Neuronal stem cell (in vitro differentiated cells): ENCODE measurements at places on chromosomes 1 and 21.
A peak's percentile ranks its signal among the peaks of the same experiment; 100 is the strongest.

GRCh38 chr1:203598752-203599151 is 27.9 kb upstream of the ATP2B4 start:
- no peak for DNase-seq

- peak; percentile 73 for DNase-seq
These were observed 70.0 kb downstream of the LUZP1 start for GRCh38 chr1:23098463-23099170.

GRCh38 chr1:22978299-22978698 is 5.6 kb upstream of the LACTBL1 start:
- no peak for DNase-seq

DNA sequence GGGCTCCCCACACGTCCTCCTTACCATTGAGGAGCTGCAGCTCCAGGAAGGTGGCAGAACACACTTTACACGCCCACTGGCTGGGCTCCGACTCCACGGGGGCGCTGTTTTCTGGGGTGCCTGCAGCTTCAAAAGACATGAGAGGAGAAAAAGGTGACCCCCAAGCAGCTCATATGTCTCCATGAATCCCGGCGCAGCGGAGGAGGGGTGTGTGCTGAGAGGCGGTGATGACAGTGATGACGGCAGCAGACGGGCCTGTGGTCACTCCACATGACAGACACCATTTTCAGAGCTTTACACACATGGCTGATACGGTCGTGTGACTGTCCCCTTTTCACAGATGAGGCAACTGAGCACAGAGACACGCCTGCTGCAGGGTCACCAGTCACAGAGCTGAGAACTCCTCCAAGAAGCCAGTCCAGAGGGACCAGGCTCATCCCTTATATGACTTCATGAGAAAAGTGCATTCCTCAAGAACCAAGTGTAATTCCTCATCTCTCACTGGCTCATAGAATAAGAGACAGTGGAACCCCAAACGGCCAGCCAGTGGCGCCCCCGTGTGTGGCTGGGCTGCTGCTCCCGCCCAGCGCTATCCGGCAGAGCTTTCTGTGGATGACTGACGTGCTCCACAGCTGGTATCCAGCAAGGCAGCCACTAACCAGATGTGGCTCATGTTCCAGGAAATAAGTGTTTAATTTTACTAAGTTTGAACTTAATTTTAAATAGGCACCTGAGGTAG is 31.9 kb downstream of the PRDM15 start:
- no peak for DNase-seq

- DNase-seq = no peak
These were observed 19.1 kb upstream of the SPAG17 start for GRCh38 chr1:118204105-118204504.

DNA sequence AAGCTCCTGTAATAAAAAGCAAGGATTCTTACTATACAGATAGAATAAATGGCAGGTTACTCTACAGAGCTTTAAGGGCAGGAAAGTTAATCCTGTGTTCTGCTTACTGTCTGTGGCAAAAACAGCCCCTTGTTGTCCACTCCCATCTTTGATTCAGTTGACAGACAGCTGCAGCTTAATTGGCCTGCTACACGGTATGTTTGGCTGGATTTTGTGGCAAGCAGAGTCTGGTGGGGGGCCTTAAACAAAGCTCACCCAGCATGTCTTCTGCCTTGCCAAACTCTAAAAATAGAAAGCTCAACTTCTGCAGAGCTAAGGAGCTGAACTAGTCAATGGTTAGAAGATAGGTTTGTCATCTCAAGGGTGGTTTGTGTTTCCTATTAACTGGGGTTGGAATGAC is 407.2 kb downstream of the HLX start:
- no peak for DNase-seq

GRCh38 chr1:26472901-26473845 is 933 bp downstream of the HMGN2 start:
- DNase-seq = peak; percentile 94

GRCh38 chr1:81617308-81617967 is 183.3 kb upstream of the ADGRL2 start:
- no peak for DNase-seq

DNA sequence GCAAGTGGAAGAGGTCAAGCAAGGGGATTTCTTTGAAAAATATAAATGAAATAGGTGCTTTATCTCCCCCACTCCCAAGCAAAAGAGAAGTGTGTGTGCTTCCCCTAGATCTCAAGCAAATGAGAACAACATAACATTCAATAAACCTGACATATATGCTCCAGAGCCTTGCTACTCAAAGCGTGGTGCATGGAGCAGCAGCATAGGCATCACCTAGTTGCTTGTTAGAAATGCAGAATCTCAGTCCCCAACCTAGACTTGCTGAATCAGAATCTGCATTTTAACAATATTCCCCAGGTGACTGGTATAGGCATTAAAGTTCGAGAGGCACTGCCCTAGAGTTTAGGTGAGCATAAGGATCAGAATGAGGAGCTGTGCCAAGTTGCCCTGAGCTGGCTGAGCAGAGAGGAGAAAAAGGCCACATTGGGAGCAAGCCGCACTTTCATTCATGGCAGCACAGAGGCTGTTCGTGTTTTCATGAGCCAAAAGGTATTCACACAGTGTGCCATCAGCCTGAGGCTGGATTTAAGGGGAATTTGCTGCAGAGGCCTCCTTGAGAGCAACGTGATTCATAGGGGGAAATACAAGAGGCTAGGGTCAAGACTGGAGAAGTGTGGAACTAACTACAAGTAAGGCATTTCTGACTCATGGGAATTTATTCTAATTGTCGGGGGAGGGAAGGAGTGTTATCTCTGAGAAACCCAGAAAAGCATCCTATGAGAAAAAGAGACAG is 14.3 kb upstream of the LPAR3 start:
- no peak for DNase-seq

GRCh38 chr1:242086706-242087105 is 87.8 kb upstream of the MAP1LC3C start:
- DNase-seq = no peak

- DNase-seq = peak; percentile 76
These were observed 2.5 kb upstream of the SAMD11 start for GRCh38 chr1:921011-921837.

- no peak for DNase-seq
These were observed 368.7 kb upstream of the RUNX1 start for GRCh38 chr21:35417762-35418161.

DNA sequence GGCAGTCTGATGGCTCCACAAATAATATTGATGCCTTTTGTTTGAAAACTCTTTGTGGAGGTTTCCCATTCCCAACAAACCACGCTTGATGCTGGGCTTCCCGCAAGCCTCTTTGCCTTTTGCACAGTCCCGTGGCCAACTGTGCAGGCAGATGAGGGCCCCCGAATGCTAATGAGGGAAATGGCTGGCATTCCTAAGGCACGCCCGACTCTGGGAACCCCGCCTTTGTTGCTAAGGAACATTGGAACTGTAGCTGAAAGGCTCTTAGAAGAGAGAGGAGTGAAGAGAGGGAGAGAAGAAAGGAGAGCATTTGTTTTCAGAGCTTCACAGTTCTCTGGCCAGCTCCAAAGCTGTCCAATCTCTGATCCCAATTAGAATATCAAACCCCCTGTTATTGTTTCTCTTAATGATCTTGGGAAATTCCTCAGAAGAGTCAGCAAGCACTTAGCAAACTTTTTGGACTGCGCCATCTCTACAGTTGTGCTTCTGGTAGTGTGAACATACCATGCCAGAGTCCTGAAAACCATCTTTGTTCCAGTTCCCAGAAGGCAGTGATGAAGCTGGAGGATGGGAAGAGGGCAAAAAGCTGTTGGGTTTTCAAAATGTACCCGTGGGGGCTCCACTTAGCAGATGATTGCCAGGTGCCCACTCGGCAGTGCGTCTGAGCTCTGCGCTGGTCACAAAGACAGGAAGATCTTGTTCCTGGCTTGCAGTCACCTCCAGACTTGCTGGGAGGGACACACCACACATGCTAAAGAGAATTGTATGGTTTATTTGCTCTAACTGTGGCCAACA is 60.1 kb upstream of the CYP2J2 start:
- no peak for DNase-seq

- no peak for DNase-seq
These were observed 264.1 kb downstream of the SRGAP2C start for GRCh38 chr1:121448851-121449250.

DNA sequence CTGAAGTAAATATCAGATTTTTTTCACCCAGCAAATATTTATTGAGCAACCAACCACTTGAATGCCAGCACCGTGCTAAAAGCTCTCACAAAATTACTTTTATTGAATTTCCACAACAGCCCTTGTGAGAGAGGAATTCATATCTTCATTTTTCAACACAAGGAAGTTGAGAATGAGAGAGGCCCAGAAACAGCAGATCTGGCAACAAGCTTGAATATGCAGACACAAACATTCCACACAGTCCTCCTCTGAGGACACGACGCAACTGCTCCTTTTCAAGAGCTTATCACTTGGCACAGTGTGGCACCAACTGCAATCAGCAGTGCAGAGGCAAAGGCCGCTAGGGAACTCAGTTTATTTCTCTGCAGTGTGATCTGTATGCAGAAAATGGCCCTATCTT is 32.2 kb upstream of the IFNAR2 start:
- no peak for DNase-seq

GRCh38 chr1:30043731-30044408 is 679.5 kb downstream of the MATN1 start:
- no peak for DNase-seq

DNA sequence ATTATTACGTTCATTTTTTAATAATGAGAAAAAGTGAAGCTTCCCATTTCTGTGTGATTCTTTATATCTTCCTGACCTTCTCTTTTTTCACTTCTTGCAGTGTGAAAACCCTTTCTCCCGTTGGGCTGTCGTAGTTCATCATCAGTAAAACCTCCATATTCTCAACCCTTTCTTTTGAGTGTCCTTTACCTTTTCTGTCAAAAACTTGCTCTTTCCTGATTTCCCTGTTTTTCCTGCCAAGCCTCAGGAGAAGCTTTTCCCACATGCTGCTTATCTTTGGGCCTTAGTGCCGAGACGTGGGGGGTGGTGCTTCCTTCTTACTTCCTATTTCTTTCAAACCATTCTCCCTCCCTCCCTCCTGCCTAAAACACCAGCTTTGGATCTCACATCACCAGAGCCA is 46.1 kb downstream of the UCK2 start:
- DNase-seq = no peak

DNA sequence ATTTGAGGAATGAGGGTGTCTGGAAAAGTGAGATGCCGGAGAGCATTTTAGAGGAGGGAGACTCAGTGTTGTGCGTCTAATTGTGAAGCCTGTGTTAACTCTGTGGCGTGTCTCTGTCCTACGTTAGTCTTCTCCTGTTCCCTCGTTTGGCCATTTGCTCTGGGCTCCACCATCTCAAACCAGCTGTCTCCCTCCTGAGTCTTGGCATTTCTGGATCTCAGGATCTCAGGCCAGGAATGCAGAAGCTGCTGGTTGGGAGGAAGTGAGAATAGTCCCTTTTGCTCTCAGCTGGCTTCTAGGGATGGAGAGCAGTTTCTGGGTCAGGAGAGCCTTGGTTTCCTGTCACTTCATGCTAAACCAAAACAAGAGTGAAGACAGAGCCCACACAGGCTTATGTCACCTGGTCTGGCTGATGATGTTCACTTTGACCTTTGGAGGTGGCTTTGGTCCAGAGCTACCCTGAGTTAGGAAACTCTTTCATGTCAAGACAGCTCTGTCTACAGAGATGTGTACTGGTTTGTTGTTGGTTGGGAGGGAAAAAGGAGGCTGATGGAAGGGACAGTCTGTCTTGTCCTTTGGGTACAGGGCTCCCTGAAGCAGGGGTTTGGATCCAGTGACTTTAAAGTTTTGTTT is 859 bp downstream of the NFASC start:
- no peak for DNase-seq

GRCh38 chr1:2135441-2135841 is 59.1 kb downstream of the FAAP20 start:
- peak; percentile 35 for DNase-seq

GRCh38 chr1:68470388-68470970 is 20.7 kb upstream of the RPE65 start:
- DNase-seq = no peak

DNA sequence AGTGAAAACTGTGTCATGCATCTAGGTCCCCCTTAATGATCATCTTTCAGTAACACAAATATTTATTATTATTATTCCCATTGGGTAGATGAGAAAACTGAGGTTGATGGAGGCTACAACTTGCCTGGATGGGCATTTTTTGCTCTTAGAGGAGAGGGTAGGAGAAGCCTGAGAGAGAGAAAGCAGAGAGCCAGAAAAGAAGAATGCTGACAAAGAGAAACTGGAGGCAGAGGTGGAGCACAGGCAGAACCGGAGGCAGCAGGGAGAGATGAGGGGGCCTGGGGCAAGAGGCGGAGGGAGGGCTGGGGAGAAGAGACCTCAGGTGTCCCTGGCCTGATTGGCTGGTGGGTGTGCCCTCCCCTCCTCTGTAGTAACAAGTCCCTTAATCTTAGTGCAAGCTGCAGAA is 4.1 kb downstream of the BLACAT1 start:
- no peak for DNase-seq

GRCh38 chr1:41488040-41488951 is 3.8 kb upstream of the EDN2 start:
- no peak for DNase-seq

DNA sequence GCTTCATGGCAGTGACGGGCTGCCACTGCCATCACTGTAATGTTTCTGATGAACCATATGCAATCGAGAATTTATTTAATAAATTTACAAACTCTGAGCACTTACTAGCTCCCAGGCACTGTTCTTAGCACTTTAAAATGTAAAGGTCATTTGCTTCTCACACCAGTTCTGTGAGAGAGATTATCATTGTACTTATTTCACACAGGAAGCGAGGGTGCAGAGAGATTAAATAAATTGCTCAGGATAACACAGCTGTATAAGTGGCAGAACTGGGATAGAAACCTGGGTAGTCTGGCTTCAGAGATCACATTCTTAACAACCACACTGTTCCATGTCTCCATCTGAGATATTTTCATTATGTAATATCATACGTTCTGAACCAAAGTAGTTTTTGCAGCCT is 119.9 kb downstream of the MAST2 start:
- no peak for DNase-seq

DNA sequence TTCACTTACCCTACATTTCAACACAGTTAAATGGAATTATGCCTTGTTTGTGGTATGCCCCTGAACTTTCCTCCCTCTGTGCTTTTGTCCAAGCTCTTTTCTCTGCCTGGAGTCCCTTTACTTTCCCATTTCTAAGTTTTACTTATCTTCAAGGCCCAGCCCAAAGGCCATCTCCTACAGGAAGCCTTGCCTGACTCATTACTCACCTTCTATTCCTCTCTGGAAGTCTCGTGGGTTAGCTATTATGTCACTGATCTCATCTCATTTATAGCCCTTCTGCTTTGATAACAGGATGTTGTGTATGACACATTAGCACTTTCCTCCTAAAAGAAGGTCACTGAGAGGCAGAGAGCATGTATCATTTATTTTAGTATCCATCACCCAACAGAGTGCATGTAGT is 78.8 kb upstream of the CD1D start:
- no peak for DNase-seq
